Left ventricle myocardium inferior (tissue), 1 donor: ENCODE measurements at places on chromosomes 5 and 9. TPM values are rescaled to one million over a fixed set of nuclear protein-coding genes. Genes with fewer than 3 reads are reported as not detected.

GRCh38 chr9:16515207-16515606, 355.3 kb downstream of the BNC2 start:
- no peak overlapping the region for H3K4me3 ChIP-seq
- no peak overlapping the region for H3K27ac ChIP-seq
- no peaks in the 10 kb centered on the region for H3K36me3 ChIP-seq
- peaks cover 15% of the 10 kb centered on the region for H3K4me1 ChIP-seq
- H3K27me3 ChIP-seq, result peaks cover 15% of the 10 kb centered on the region

DNA sequence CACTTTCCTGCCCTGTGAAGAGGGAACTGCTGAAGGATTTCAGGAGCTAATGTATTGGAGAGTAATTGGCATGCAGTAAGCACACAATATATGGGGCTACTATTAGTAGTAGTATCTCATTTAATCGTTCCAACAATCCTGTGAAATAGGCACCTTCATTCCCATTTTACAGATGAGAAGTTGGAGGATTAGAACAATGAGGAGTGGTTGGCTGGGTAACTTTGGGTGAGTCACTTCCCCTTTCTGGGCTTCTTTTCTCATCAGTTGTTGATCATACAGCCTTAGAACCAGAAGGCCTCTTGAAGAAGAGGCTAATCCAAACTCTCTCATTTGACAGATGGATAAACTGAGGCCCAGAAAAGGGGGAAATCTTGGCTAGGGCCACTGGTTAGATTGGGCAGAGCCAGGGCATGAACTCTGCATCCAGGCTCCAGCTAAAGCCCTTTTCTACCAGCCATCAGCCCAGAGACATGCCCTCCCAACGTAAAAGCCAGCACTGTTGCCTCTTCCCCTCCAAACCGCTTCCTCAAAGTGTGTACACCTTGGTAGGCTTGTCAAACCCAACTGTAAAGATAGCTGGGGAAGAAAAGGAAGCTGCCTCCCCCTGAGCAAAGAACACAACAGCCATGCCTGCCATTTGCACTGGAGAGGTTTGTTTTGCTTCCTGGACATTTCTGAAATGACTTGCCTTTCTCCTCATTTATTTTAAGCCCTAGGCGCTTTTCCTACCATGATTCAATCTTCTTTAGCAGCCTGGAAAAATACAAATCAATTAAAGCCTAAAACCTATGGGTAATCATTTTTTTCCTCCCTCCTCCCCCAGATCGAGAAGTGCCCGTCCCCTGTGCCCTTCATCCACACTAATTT, 992 bp downstream of the SPACA9 start:
- H3K4me3 ChIP-seq, result peak overlapping the region; percentile 94
- H3K27ac ChIP-seq, result peak overlapping the region; percentile 77
- DNase-seq, result no peak
- H3K36me3 ChIP-seq, result no peaks in the 10 kb centered on the region
- H3K27me3 ChIP-seq, result no peaks in the 10 kb centered on the region
- peaks cover 24% of the 10 kb centered on the region for H3K4me1 ChIP-seq

The CDH9 gene
- total RNA-seq, result not detected

The CRHBP gene
- total RNA-seq, result 0.63 TPM
